Activated CD8-positive, alpha-beta memory T cell treated with anti-CD3 and anti-CD28 coated beads for 1 hour (primary cell): ENCODE measurements at places on chromosomes 12 and 14.

DNA sequence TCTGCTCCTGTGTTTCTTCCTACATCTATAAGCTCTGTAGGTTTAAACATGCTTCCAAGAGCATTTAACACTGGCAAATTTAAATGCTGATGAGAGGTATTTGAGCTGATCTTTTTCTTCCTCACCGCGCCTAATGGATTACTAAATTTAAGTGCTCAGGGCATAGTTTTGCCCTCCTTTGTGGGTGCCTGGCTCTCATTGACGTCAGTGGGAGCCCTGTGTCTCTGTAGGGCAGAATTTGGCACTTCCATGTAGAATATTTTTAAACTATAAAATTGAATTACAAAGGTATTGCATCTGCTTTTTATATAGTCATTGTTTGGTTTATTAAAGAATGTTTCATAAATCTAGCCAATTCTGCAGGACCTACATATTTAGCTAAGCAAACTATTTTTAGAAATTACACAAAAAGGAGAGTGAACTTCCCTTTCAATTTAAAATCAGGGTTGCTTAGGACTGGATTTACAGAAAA is 444.8 kb downstream of the AEBP2 start:
- DNase-seq: no peak

DNA sequence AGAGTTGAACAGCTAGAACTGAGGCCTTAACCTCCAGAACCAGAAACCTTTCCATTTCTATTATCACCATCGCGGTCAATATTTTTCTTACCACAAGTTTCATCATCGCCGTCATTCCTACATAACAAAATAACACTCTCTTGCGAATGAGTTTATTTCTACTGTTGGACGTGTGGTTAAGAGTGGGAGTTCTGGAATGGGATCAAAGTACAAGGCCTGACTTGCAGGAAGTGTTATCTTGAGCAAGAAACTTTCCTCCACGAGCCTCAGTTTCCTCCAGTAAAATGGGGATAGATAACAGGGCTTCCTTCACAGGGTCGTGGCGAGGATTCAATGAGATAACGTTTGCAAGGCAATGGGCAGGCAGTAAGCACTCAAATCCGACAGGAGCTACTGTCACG is 652 bp downstream of the SART3 start:
- DNase-seq: no peak

DNA sequence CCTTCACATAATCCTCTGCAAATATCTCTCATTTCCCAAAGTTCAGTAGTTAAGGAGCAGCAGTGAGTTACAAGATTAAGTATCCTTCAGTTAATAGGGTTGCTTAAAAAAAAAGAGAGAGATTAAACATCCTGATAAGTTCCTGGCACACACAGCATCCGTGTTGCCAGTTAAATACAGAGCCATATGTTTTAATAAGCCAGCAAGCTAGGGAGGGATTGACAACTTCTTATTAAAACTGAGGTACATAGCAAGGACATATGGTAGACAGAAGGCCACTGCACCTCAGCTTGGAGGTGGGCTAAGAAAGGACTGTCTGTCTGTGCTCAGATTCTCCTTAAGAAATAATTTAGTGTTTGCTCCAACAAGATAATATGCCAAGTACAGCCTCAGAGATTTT is 9.6 kb upstream of the TMEM30B start:
- no peak for DNase-seq

DNA sequence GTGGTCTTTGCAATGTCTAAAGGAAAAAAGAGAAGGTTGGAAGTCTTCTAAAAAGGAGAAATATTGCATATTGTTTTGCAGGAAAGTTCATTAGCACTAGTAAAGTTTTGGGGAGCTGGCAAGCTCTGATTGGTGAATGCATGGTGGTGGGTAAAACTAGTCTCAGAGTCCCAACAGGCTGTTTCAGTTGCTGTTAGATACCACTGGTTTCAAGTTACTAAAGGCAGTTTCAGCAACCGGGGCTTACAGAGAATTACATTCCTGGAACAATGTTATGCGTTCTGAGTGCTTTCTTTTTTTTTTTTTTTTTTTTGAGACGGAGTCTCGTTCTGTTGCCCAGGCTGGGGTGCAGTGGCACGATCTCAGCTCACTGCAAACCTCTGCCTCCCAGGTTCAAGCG is 208.2 kb downstream of the EPS8 start:
- no peak for DNase-seq

GRCh38 chr14:63705561-63706070 is 22.2 kb downstream of the SGPP1 start:
- DNase-seq: no peak

DNA sequence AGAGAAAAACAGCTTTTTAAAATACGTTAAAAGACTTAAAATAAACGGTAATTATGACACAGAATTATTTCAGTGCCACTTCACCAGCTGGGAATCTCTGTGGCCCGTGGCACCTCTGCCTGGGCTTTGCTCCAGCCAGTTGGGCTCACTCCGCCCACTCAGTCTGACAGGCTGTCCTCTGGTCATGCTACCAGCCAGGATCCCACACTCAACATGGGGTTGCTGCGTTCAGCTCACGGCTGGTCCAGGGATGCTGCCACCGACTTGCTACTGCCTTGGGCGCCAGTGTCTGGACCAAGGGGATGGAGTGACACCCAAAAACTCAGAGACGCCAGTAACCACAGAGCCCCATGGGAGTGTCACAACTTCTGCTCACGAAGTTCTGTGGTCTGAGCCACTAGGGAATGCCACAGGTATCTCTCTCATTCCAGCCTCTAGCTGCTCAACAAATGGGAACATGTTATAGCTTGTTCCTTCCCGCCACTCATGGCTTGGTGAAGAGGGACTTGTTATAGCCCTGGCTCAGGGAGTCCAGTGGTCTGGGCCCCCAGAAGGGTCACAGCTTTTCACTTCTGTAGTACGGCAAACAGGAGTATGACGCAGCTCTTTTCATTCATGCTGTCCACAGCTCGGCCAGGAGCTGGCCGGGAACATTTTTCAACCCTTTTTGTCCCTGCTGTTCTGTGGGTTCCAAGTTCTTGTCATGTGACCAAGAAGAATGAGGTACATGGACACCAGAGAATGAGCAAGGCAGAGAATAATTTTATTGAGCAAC is 23.4 kb upstream of the ATXN7L3B start:
- DNase-seq: no peak

- DNase-seq: no peak
Observed at GRCh38 chr14:24064091-24064795, 7.1 kb upstream of the CPNE6 start.

- DNase-seq: no peak
Observed at GRCh38 chr14:93329965-93330608, 2.7 kb downstream of the BTBD7 start.

- no peak for DNase-seq
Observed at GRCh38 chr12:77830583-77831351, at the start of gene NAV3. Gene NAV3, plus strand, starts transcription at chr12:77830894. Its CDS starts 568 bp downstream, at chr12:77831462.

GRCh38 chr12:64029013-64029857 is 184.7 kb downstream of the SRGAP1 start:
- no peak for DNase-seq

DNA sequence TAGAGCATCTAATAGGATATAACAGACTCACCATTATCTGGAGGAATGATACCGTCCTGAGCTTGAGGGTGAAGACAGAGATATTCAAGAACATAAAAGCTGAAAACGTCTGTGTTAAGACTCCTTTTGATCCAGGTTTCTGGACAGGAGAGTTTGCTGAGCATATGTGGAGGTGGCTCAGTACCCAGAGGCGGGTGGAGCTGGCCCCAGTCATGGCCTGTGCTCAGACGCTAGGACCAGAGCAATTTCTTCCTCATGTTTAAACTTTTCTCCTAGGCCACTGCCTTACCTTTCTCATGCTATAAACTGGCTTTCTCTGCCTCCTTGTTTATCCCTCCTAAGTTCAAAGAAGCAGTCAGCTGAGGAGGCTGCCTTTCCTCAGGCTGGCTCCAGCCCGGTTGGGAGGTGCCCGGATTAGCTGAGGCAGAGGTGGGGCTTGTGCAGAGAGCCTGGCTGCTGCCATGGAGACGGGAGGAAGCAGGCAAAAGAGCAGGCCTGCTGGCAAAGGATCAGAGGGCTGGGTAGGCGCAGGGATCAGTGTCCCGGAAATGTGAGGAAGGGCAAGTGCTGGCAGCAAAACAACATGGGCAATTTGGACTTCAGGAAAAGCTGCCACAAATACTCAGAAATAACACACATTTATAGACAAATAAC is 13.7 kb downstream of the COA8 start:
- DNase-seq: no peak

GRCh38 chr12:50419112-50419909 is 18.6 kb downstream of the LARP4 start:
- no peak for DNase-seq

DNA sequence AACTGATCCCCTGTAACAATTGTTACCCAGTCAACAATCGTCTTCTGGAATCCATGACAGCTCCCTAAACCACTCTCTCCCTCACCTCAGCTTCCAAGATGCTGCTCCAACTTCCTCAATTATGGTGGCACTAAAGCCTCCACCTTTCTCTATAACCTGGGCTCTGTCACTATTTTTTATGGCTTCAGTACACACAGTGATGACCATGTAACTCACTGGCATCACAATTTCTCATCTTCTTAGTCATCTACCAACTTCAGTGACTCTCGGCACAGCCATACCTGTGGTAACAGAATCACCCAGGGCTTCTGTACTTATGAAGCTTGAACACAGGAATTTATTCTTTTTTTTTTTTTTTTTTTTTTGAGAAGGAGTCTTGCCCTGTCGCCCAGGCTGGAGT is 32.0 kb upstream of the NPAS3 start:
- DNase-seq: no peak

DNA sequence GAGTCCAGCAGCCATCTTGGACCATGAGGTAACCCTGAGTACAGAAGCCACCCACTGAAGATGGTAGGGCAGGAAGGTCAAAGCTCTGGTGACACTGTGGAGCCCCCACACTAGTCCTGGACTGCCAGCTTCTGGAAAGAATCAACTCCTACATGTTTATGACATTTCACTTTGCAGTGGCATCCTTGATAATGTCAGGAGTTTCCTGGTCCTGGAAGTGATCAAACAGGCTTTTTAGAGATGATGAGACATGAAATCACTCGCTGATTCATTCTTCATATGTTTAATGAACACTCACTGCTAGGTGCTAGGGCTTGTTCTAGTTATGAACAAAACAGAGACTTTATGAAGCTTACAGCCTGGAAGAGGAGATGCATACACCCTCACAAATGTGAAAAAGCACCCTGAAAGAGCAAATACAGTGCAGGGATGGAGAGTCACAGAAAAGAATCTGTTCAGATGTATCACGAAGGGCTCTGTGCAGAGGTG is 15.8 kb upstream of the HNF1A start:
- DNase-seq: no peak

- no peak for DNase-seq
Observed at GRCh38 chr14:60965402-60965801, 15.5 kb downstream of the TRMT5 start.

- peak; percentile 33 for DNase-seq
Observed at GRCh38 chr12:4164559-4165558, 108.7 kb upstream of the CCND2 start.

DNA sequence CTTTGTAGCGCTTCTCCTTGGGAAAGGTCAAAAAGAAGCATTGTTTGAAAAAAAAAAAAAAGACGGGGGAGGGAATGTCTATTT is at the start of gene LMO3:
LMO3 (minus strand) TSS at position 46 of the 84 bp plus-strand sequence. CDS start 5,302 bp downstream, outside the sequence.
- DNase-seq: no peak

GRCh38 chr12:57630891-57631433 is 2.0 kb downstream of the B4GALNT1 start:
- DNase-seq: no peak

GRCh38 chr12:114168061-114168460 is 201.9 kb upstream of the RBM19 start:
- DNase-seq: no peak

DNA sequence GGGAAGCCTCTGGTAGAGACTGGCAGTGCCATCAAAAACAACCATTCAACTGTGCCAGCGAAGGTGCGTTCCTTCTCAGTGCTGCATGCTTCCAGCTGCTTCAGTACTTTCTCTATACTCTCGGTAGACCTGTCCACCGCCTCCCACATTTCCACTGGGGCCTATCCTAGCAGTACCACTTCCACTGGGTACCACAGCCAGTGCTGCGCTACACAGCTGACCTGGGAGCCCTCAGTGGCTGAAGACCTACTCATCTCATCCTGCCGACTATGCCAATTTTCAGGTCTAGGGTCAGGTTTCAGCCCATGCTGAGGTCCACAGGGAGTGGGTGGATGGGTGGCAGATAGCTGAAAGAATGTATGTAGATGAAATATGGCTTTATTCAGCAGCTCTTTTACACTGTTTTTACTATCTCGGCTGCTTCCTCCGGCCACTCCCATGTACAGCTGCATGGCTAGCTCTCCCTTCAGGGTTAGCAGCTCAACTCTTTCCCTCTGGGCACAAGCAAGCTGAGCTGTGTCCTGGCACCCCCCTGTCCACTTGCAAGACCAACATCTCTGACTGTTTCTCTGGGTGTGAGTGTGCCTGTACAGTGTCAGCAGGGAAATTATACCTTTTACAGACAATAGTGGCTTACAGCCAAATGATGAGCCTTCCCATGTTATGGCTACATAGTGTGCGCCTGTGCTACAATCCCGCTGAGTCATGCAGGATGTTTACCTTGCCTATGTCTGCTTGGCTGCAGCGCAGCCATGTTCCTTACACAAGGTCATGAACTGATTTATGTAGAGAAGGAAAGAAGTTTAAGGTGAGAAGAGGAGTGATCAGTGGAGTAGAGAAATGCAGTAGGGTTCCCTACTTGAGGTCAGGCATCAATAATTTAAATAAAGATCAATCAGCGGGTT is 125.7 kb upstream of the DDHD1 start:
- DNase-seq: no peak

- DNase-seq: no peak
Observed at GRCh38 chr12:6839482-6840201, 1.1 kb upstream of the GNB3 start.

GRCh38 chr12:2393016-2393415 is 340.2 kb downstream of the CACNA1C start:
- no peak for DNase-seq

DNA sequence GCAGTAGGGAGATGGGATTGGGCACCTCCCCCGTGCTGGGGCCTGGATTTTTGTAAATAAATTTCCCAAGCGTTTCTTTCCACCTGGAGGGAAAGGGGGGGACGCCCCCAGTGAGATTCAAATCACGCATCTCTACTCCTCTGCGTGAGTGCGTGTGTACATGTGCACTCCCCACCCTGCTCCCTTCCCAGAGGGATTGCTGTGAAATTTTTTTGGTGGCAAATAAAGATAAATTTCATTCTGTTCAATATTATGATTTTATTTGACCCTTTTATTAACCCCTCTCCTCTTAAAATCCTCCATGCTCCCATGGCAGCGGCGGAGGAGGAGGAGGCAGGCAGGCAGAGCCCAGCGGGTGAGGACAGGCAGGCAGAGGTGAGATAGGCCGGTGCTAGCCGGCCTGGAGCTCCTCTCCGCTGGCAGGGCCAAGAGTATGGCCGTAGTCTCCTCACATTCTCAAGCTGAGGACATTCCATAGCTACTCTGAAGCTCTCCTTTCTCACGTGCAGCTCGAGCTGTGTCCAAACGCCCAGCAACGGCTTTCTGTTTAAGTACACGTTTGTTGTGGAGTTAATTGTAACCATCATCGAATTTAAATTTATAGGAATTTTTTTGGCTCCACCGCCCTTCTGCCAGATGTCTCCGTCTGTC is 1.5 kb upstream of the HOTAIR start:
- DNase-seq: no peak

DNA sequence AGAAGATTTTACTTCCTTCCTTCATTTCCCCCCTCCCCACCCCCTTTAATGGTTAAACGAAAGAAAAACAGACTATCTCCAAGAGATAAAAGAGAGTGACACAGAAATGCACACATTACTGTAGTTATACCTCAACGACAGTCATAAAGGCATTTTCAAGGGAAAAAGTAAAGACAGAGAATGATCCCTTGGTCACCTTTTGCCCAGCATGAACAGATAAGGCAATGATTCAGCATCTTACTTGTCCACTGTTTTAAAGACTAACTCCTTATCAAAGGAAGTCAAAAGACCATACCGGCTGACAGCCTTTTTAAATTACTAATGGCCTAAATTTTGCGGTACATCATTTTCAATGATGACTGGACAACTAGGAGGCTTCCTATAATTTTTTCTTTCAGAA is 326.6 kb downstream of the PAWR start:
- DNase-seq: no peak
